ENCODE measurements at places on chromosomes 3 and 15.

- DNase-seq: no peak
Observed at GRCh38 chr3:34782871-34783270, 856.5 kb upstream of the ARPP21 start.

DNA sequence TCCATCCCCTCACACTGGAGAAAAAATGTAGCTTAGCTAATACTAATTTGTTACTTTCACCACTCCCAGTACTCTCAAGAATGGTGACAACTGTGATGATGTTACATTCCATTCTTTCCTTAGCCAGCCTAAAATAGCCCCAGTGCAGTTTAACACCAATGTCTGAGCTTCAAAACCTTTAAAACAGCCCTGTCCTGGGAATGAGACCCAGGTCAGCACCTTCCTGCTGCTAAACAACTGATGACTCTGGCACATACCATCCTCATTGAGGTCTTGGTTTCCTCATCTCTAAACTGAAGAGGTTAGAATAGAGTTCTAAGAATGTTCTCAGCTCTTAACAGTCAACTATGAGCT lies 3.8 kb downstream of the SCAMP2 start:
- DNase-seq: no peak

- DNase-seq: no peak
Observed at GRCh38 chr3:106827515-106828213, 549.6 kb upstream of the CCDC54 start.

GRCh38 chr3:39166932-39167532 lies 13.6 kb upstream of the CSRNP1 start:
- DNase-seq: no peak

- no peak for DNase-seq
Observed at GRCh38 chr15:43931790-43932435, 105.1 kb downstream of the WDR76 start.

DNA sequence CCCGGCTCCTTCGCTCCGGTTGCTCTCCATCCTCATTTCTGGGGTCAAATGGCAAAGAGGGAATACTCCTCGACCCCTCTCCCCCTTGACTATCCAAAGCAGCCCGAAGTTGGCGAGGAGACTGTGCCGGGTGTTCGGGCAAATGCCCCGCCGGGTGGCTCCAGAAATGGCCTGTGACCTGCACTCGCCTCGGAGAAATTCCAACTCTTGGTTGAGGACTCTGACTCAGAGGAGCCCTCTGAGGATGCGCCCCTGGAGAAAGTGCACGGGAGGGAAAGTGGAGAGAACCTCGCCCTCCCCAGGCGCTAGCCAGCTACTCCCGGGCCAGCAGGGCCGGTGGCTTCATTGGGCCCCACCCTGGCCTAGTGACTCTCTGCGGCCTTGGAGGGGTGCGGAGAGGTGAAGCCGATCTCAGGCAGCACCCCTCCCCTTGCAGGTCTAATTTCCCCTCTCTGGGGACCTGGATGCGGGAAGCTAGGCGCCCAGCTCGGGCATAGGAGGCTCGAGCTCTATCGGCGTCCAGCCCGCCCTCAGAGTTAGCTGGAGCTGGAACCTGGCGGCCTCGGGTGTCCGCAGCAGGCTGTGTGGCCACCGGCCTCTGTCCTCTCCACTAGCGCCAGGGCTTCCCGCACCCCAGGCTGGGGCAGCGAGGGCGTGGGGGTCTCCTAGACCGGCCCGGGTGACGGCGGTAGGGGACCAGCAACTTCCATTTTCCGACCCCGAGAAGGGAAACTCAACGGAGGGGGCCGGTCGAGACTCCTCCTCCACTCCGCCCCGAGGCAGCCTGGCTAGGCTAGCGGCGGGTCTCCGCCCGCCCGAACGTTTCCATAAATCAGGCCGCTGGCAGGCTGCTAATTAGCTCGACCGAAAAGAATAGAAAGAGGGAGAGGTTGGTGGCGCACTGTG lies 29.4 kb downstream of the NR2F2 start:
- no peak for DNase-seq

DNA sequence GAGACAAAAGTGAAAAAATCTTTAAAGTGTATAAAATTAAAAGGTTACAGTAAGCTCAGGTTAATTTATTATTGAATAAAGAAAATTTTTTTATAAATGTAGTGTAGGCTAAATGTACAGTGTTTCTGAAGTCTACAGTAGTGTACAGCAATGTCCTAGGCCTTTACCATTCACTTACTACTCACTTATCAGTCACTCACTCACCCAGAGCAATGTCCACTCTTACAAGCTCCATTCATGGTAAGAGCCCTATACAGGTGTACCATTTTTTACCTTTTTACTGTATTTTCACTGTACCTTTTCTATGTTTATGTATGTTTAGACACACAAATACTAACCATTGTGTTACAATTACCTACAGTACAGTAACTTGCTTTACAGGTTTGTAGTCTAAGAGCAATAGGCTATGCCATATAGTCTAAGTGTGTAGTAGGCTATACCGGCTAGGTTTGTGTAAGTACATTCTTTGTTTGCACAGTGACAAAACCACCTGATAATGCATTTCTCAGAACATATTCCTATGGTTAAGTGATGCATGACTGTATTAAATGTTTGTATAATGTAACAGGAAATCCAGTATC lies 38.1 kb upstream of the NECTIN3 start:
- no peak for DNase-seq

- DNase-seq: no peak
Observed at GRCh38 chr3:73623346-73623745, 1.4 kb downstream of the PDZRN3 start.

- DNase-seq: no peak
Observed at GRCh38 chr3:76099956-76100355, 314.6 kb upstream of the ZNF717 start.

DNA sequence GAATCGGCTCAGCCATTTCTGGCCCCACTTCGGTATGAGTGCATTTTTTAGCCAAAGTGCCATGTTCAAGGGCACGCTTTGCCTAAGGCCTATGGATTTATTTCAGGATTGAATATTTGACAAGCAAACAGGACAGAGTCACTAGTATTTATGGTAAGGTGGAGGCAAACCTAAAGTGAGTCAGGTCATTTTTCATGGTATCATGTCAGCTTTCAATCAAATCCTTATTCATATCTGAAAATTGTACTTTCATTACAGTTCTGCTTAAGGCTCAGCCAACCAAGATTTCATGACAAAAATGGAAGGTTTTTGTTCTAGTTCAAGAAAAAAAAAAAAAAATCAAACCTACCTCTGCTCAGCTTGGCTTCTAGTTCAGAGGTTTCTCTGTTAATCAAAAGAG lies 30.5 kb upstream of the ICE2 start:
- DNase-seq: no peak

Measured in GM12892 (cell line).